Non-pigmented ciliary epithelial cell (primary cell): ENCODE measurements at places on chromosomes 16 and 17.

DNA sequence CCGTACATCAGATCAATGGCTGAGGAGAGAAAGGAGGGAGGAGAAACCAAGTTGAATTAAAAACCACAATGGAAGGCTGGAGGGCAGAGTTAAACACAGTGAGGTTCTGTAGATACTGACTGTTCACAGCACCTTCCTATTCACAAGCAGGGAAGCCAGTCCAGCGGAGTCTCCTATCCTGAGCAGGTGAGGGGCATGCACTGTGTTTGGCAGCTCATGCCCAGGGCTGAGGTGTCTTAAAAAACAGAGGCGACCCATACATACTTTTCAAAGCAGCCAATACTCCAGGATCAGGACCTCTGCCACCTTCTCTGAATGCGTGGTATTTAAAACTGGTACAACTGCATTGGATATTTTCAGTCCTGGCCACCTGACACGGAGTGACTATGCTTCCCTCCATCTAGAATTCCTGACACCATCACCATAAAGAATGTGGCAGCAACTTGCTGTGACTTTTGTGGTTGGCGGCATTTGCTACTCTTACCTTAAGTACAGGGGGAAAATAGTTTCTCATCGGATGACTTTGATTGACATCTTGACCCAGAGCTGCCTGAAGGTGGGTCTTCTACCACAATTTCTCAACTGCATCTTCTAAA, 21.5 kb downstream of the USP22 start:
- DNase-seq, result no peak

DNA sequence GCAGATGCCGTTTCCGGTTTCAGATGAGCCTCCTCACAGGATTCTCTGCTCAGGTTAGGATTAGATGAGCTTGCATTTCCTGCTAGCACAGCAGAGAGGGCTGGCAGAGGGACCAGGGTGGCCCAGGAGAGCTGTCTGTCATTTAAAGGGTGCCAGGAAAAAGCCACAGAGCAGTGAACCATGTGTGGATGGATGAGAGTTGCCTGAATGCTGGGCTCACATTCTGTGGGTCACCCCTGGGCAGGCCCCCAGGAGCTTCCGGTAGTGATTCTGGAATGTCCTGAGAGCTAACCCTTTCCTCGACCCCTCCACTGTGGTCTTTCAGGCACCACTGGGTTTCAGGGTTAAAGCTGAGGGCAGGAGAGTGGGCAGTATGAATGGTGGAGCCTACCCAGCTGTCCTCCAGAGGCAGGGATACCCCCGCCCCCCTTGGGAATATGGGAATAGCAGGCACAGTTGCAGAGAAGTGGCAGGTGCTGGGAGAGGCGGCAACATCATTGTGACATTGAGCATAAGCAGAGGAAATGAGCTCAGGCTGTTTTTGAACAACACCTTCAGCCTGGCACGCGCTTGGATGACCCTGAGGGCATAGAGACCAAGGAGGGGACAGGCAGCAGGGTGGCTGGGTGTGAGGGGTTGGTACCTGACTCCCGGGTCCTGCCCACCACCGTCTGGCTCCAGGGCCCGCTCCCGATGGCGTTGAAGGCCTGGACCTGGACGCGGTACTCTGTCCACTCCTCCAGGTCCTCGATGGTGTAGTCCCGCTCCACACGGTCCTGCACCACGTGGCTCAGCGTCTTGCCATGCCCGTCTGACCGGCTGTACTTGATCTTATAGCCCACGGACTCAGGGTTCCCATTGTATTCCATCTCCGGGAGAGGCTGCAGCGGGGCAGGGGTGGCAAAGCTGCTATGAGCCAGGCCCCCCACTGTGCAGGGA, 83.0 kb upstream of the CDC42EP4 start:
- DNase-seq, result no peak

DNA sequence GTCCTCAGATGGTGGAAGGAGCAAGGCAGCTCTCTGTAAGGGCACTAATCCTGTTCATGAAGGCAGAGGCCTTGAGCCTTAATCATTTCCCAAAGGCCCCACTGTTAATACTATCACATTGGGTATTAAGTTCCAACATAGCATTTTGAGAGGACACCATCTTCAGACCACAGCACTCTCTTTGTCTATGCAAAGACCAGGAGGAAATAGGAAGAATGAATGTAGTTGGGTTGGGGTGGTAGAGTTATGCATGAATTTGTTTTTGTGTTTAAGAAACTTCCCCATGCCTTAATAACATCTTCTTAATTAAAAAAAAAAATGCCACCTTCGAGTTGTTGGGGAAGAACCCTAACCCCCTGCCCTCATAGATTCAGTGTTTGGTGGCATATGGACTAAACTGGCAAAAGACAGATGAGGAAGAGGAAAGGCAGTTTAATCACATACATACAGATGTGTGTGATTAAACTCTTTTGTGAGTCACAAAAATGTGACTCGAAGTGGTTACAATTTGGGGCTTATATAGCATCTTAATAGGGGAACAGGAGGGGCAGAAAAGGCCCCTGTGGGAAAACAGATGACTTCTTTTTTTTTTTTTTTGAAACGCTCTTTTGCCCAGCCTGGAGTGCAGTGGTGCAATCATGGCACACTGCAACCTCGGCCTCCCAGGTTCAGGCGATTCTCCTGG, 35.0 kb upstream of the SLC5A10 start:
- DNase-seq, result no peak

GRCh38 chr17:65657251-65657828, 95.9 kb upstream of the AXIN2 start:
- DNase-seq, result no peak

- DNase-seq, result no peak
Measured at GRCh38 chr16:3573146-3573815, 3.9 kb downstream of the NLRC3 start.

DNA sequence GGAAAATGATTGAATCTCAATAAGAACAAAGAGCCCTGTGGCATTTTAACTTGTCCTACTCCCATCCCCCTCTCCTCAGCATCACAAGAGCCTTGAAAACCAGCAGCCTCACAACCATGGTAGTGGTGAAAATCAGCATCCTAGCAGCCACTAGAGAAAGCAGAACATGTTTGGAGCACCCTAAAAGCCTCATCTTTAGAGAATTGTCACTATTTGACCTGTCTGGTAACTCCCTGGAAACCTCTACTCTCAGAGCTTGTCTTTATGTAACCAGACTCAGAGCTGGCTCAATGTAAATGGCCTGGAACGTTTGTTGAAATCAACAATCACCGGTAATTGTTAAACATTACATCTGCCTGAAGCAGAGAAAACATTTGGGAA, 70.8 kb downstream of the MMD start:
- no peak for DNase-seq

DNA sequence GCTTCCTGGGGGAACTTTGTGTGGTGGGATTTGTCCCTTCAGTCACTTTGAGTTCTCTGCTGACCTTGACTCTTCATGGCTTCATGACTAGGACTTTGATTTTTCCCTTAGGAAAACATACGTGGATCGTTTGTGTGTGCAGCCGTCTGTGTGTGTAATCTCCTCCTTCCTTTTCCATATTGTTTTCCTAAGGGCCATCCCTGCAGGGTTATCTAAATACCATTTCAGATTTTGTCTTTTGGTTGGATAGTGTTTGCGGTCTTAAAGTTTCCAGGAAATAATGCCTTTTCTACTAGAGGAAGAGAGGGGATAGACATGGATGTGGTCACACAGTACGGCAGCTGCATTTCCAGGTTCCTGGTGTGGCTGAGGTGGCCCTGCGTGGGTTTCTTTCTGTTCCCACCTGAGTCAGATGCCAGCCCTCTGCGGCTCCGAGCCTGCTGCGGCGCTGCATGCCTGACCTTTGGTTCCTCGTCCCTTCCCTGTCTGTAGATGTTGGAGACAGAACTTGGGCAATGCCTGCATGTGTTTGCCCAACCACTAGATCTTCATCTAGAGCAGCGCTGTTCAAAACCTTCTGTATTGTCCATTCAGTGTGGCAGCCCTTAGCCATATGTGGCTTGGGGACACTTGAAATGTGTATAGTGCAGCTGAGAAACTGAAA, 72.0 kb upstream of the LGALS9 start:
- no peak for DNase-seq

DNA sequence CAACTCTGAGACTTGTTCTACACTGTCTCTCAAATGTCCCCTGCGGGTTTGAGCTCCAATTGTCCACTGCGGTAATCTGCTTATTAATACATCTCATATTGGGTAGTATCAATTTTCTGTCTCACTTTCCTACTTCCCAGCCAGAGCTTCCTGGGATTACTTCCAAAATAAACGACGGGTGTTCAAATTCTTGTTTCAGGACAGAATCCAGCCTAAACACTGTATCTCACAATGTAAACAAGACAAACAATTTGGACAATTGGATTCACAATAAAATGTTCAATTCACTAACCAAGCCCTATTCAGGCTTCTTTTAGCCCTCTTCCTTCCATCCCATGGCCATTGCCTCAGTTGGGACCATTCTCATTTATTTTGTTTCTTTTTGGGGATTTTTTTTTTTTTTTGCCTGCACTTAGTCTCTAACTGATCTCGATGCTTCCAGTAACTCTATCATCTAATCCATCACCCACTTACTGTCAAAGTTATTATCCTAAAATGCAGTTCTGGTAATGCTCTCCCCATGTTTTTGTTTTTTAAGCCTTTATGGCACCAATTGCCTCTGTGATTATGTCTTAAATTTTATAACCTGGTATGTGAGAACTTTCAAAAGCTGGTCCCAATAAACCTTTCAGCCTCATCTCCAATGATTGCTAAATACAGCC, 2.0 kb upstream of the VAT1L start:
- no peak for DNase-seq

GRCh38 chr16:89025636-89026035, 48.6 kb upstream of the CBFA2T3 start:
- DNase-seq, result no peak
